Myocyte (in vitro differentiated cells): ENCODE measurements at places on chromosomes 2 and 18.

- no peak for DNase-seq
Measured at GRCh38 chr2:217617616-217618022, 385.2 kb downstream of the TNS1 start.

- no peak for DNase-seq
Measured at GRCh38 chr2:238908960-238909951, 61.4 kb downstream of the TWIST2 start.

DNA sequence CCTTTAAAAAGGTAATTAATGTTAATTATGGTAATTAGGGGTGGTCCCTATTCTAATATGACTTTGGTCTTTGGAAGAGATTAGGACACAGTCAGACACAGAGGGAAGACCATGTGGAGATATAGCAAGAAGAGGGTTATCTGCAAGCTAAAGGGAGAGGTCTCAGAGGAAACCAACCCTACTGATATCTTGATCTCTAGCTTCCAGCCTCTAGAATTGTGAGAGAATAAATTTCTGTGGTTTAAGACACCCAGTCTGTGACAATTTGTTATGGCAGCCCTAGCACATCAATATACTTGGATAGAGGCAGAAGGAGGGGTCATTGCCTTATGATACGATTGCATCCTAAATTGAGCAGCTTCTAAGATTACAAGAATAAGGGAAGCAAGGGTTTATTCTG lies 21.3 kb upstream of the NT5C1B start:
- DNase-seq: no peak

DNA sequence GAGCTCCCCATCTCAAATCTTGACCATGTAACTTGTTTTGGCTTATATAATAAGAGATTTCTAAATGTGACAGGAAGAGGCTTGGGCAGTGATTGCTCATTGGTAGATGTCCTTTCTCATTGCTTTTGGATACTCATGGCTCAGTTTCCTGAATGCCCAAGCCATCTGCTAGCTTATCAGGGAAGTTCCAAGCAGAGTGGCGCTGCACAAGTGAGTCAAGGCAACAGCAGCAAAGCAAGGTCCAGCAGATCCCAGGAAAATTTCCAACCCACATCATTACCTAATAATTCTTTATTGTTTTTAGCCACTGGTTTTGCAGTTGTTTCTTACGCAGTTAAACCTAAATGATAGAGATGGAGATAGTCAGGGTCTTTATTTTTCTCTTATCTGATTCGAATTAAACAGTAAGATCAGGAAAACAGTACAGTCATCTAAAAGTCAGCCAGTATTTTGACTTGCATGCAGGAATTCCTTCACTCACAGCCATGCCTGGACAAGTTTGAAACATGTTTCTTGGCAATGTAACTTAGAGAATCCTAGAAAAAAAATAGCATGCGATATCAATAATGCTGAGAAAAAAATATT lies 349.7 kb upstream of the TMEFF2 start:
- no peak for DNase-seq

DNA sequence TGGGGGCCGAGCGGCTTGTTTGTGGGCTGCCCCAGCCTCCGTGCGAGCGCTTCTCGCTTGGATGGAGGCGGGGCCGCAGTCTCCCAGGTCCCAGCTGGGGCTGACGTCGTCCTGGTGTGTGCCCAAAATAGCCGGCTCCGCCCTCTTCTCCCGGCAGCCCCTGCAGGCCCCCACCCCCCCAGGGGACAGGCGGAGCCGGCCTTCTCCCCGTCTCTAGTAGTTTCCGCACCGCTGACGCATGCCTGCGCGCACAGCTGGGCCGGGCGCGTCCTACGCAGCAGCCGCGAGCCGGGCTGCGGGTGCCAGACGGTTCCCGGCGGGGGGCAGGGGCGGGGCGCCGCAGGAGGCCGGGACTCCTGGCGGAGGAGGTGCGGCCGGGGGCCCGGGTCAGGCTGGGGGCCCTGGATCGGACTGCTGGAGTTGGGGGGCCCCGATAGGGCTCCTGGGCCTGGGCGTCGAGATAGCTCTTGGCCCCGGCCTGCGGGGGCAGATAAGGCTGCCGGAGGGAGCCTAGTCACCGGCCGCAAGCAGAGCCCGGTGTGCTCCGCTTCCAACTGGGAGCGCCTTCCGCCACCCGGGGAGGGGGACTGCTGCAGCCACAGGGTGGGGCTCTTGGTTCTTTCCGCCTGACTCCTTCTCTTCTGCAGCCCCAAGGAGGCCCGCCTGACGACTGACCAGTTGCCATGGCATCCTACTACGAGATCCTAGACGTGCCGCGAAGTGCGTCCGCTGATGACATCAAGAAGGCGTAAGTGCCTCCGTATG lies at the start of gene DNAJB2:
TSS of gene DNAJB2 (plus strand) at position 216 of the 765 bp plus-strand sequence. CDS start at position 684, 468 bp downstream.
- peak; percentile 99 for DNase-seq

- DNase-seq: no peak
Measured at GRCh38 chr2:190526105-190526750, 8.3 kb downstream of the NEMP2 start.

- peak; percentile 13 for DNase-seq
Measured at GRCh38 chr2:99488539-99489062, 1.2 kb downstream of the REV1 start.

DNA sequence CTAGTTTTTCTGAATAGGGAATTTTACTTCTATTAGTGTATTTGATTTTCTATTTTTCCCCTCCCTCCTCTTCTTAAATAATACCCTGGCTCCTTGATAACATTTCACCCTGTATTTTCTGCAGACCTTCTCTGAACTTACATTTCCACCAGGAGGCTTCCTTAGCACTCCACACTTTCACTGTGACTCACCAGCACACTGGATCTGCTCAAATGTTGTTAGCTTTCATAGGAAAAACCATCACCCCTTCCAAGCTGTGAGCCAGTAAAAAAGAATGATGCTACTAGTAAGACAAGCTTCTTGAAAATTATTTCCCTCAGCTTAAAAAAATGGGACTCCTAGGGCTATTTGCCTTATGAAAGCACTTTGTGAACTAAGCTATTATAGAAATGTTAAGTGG lies 16.1 kb downstream of the SUPT7L start:
- DNase-seq: no peak

- DNase-seq: no peak
Measured at GRCh38 chr2:223071139-223071538, 19.1 kb downstream of the KCNE4 start.

- no peak for DNase-seq
Measured at GRCh38 chr2:114222344-114222743, 220.1 kb upstream of the DPP10 start.

- DNase-seq: no peak
Measured at GRCh38 chr18:57890266-57890665, 87.2 kb upstream of the ATP8B1 start.

GRCh38 chr18:50819728-50820378 lies at the start of gene MRO:
MRO (minus strand) TSS chr18:50820016; CDS start chr18:50809400, 10,616 bp downstream.
- DNase-seq: peak; percentile 72
